ENCODE measurements at places on chromosomes 6 and 20.

DNA sequence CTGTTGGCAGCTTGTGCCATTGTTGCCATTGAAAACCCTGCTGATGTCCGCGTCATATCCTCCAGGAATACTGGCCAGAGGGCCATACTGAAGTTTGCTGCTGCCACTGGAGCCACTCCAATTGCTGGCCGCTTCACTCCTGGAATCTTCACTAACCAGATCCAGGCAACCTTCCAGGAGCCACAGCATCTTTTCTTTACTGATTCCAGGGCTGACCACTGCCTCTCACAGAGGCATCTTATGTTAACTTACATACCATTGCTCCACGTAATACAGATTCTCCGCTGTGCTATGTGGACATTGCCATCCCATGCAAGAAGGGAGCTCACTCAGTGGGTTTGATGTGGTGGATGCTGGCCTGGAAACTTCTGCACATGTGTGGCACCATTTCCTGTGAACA, 221.8 kb upstream of the FAM83B start:
- DNase-seq = peak; percentile 83

DNA sequence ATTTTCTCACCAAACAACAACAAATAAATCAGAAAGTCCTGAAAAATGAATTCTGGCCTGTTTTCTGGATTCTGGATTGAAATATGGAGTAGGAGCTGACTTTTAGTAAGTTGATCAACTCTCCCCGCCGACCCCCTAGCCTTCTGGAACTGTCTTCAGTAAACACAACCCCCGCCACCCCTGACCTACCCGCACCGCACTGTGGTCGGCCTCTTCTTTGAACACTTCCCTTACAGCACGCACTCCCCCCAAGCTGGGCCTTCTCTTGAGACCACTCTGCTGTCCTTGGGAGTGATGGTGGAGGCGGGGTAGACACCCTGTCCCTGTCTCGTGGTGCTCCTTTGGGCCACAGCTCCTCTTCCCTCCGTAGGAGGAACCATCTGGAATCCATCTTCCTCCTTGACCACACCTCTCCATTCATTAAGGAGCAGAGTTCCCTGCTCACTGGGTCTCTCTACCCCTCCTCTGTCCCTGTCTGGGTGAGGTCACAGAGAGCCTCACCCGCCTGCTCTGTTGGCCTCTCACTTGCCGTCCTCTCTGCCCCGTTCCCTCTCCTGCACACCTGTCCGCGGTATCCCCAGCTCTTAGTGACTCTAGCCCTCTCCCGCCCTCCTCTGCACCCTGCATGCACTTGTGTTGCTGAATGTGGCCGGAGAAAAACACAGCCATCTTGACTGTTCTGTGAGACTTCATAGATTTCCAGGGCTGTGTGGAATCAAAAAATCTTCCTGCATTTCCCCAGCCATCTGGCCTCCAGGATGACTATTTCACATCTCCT, 19.1 kb downstream of the SYNJ2 start:
- DNase-seq = no peak

DNA sequence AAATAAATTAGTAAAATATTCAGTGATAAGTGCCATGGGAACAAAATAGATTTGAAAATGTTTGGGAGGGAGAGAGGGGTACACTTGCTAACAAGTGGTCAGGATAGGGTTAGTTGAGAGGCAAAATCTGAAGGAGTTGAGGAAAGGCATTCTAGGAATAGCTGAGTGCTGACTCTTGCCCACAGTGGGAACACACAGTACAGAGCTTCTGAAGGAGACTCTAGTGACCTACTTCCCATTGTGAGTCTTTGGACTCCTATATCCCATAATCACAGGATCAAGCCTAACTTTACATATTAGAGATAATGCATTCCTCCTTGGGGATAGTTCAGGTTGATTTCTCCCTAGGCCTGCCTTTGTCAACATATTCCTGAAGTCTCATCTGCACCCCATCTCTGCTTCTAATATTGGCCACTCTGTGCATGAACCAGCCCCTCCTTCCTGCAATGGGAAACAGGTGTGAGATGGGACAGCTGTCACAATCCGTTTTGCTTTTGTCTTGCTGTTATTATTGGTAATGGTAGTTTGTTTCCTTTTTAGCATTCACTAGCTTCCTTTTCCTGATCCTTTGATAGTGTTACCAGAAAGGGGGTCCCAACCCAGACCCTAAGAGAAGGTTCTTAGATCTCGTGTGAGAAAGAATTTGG, 2.6 kb upstream of the TRIM38 start:
- no peak for DNase-seq

- DNase-seq = no peak
Measured at GRCh38 chr6:101462576-101462975, 69.1 kb downstream of the GRIK2 start.

DNA sequence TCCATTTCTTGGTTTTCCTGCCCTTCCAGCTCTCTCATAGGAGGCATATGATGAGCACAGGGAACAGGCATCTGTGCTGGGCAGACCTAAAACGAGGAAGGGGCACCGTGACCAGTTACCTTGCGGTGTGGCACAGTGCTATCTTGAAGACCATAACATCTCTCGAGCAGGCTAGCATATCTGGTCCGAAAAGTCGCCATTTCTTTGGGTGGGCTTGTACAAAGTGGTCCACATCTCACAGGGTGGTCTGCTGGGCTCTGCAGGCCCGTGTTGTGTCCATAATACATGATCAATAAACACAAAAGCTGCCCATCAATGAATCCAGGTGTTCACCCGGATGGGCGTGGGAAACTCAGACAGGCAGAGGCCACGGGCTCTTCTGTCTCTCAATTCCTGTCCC, 115.7 kb downstream of the PHACTR3 start:
- no peak for DNase-seq

GRCh38 chr20:60107621-60108390, 149.6 kb downstream of the CDH26 start:
- no peak for DNase-seq

GRCh38 chr6:12126051-12126450, 113.9 kb downstream of the HIVEP1 start:
- no peak for DNase-seq

- no peak for DNase-seq
Measured at GRCh38 chr6:132768051-132768517, 10.4 kb upstream of the VNN2 start.

DNA sequence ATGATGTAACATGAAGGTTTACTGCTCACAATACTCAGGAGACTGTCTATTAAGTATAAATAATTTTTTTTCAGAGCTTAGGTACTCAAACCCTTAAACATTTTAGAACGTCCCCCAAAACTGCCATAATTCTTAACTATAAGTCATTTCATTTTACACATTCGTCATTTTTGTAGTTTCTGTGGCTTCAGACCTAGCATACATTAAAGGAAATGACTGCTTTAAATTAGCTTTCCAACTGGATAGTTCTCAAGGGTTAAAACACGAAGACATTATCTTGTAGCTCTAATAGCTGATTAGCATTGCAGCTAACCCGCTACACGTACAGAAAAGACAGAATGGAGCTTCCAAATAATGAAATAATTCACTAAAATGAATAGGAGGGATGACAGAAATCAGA, 24.9 kb upstream of the PLN start:
- no peak for DNase-seq

DNA sequence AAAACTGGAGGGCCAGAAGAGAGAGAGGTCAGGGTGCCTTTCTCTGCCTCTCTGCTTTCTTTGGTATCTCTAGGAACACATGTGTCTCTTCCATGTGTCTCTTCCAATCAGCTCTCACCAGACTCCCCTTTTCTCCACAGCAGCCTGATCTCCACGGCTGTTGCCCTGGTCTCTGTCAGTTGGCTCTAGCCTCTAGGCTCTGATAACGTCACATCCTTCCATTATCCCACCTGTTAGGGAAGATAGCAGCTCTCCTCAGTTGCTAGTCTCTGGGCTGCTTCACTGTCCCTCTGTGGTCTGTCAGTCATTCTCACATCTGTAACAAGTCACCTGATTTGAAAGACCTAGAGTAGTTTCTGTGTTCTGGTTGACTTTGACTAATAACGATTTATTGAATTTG, 80.2 kb downstream of the PLCB4 start:
- no peak for DNase-seq

DNA sequence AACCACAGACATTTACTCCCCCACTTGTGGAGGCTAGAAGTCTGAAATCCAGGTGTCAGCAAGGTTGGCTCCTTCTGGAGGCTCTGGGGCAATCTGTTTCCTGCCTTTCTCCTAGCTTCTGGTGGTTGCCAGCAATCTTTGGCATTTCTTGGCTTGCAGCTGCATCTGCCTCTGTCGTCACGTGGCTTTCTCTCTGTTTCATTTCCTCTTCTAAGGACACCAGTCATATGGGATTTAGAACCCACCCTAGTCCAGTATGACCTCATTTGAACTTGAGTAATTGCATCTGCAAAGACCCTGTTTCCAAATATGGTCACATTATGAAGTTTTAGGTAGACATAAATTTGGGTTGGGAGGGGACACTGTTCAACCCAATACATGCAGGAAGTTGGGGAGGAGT, 56.2 kb upstream of the EPB41L1 start:
- no peak for DNase-seq

DNA sequence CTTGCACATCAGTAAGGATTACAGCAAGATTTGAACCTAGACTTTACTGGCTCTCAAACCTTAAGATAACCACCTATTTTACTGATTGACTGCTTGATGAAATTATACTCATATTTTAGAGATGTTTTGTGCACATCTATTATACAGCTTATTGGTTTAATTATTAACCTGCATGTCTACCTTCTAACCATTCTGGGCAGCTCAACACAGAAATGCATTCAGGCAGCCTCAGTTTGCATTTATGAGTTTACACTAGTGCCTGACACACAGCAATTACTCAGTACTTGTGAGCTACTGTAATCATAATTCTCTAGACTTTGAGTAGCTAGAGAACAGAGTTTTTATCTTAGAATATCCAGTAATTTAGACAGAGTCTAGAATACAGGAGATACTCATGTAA, 273.9 kb upstream of the THEMIS start:
- DNase-seq = no peak

DNA sequence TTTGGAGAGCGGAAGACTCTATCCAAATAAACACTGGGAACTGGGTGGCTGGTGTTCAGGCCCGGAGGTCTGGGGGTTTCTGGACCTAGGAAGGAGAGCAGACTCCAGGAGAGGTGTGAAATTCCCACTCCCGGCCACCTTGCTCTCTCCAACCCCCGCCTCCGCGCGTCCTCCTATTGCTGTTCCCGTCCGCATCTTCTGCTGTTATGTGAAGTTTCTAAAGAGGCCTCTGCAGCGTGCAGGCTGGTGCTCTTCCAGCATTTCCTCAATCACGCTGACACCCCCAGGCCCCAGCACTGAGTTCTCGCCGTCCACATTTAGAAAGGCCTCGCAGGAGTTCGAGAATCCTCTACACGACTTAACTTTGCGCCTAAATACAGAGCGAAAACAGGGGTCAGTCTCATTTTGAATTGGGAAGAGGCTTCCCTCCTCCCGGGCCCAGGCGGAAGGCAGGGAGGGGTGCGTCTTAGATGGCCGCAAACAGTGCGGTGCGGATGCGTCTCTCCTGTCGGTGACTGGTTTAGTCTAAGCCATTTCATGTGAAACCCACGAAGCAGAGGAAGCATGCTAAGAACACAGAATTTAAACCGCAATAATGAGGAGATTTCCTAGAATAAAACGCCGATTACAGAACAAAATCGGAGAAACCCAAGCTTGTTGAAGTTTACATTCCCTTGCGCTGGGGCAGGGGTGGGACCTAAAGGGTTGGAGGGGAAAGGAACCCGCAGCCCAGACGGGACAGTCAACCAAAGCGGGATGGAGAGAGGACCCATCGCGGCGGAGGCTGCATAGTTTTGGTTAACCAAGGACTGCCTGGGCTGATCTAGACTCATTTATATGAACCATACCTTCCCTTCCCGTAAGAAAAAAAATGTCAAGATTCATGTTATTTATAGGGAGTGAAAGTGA, 4.0 kb upstream of the FOXF2 start:
- DNase-seq = no peak
